ENCODE measurements at places on chromosomes 6 and 20.

DNA sequence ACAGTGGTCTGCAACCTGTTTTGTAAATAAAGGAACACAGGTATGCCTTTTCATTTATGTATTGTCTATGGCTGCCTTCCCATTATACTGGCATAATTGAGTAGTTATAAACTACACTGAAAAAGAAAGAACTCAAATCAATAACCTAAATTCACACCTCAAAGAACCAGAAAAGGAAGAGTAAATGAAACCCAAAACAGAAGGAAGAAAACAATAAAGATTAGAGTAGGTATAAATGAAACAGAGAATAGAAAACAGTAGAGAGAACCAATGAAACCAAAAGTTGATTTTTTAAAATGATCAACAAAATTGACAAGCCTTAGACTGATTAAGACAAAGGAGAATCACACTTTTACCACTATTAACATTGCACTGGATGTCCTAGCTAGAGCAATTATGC lies 34.7 kb downstream of the FAM184A start:
- no peak for DNase-seq

DNA sequence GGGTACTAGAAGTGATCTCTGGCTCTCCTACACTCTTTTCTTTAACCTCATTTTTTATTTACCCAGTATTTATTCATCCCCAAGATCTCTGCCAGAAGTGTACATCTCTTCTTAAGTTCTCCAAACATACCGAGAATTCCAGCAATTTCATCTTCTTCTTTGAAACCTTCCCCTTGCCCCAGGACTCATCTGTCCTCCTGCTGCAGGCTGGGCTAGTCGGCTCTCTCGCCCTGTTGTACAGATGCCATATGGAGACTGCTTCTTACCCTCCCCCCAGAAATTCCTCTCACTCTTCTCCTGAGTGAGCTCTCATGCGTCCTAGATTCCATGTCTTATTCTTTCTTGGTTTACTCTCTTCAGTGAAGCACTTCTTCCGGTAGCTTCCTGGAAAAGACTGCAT lies 21.9 kb upstream of the PNRC1 start:
- DNase-seq, result no peak

GRCh38 chr6:136684466-136684865 lies 107.8 kb downstream of the MAP3K5 start:
- DNase-seq, result no peak

DNA sequence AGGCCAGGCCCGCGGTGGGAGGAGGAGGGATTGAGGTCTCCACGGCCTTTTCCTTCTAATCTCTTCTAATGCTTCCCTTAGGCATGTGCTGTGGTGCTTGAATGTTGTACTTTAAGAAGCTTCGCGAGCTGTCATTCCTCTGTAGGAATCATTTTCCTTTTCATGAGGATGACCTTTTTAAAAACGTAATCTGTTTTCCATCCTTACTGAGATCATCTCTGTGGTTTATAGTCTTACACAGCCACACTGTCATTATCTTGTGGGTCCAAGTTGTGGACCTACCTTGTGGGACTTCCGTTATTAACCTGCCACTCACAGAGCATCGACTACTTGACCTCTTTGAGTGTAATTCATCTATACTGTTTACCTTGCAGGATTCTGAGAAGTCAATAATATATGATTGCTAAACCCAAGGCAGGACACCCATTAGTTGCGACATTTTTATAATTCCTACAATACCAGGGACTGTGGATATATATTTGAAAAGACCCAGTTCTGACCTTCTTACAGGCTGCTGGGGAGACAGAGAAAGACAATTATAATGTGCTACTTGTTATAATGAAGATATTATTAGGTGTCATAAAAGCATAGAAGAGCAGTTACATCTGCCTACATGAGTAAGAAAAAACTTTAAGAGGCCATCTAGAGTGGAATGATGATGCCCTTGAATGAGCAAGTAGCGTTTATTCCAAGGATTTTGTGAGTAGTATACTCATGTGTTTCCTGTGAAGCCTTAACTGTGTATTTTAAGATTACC lies 842 bp downstream of the SLC25A27 start:
- DNase-seq, result no peak

DNA sequence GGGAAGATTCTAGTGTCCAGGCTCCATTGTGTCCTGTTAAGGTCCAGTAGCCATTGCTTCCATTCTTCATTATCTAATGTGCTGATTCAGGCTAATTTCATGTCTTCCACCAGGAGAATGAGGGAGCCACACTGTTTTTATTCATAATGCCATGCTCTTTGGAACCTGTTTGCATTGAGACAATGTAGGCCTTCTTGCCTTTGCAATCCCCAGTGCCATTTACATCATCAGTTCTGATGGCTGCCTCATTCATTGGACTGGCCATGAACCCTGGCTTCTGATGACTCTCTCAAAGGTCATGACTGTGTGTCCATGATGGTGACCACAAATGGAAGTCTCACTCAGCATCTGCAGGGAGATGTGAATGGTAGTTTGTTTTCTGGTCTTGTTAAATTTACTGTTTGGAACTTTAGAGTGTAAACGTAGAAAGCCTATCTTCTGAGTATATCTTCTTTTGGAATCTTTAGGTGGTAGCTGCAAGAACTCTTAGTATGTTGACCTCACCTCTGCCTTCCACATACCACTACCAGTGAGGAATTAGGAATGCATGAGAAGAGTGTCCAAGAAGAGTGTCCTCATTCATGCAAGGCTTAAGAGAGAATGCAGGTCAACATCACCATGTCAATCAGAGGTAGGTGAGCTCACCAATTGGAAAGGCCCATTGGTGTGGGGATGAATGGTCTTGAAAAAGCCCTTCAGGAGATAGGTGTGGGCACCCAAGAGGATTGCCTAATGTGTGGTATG lies 42.9 kb upstream of the ZFP64 start:
- no peak for DNase-seq

GRCh38 chr6:45822246-45822812 lies 193.3 kb downstream of the CLIC5 start:
- DNase-seq, result no peak

DNA sequence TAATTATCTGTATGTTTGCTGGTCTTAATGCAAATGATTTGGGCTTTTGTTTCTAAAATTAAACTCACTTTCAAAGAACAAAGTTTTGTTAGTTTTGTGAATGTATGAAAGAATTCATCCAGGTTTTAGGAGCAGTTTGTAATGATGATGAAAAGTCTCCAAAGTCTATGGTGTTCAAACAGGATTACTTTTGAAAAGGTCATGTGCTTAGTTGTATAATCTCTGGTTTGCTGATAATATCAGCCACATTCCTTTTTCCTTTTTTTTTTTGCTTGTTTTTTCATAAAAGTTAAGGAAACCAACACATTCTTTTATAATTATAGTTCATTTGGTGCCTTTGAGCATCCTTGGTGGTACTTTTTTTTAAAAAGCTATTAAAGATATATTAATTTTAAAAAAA lies 88.9 kb downstream of the RTN4IP1 start:
- no peak for DNase-seq

DNA sequence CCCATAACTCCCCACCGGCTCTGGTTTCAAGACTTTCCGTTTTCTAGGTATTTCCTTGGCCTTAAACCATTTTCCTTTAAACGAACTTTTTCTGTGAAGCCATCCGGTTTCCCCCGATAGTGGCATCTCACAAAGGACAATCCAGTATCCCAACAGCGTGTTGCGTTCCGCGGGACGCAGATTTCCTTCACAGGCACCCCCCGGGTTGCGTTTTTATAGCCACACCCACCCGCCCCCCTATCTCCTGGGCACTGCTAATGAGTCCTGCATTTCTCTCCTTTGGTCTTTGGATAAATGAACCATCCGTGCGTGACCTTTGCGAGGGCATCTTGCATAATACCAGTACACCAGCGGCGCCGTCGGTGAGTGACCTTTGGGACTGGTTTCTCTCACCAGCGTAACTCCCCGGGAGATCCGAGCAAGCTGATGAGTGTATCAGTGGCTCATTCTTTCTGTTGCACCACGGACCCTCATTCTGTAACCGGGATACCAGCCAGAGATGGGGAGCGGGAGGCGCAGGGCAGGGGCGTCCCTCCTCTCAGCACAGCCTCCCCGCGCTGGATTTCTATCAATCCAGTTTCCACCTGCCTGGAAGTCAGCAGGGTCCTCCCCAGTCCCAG lies 586 bp upstream of the NQO2 start:
- DNase-seq, result no peak

DNA sequence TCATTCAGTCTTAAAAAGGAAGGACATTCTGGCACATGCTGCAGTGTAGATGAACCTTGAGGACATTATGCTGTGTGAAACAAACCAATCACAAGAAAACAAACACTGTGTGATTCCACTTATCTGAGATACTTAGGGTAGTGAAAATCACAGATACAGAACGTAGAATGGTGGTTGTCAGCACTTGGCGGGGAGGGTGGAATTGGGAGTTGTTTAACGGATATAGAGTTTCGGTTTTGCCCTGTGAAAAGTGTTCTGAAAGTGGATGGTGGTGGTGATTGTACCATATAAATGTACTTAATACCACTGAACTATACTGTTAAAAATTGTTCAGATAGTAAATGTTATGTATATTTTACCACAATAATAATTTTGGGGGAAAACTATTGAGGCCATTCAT lies 18.4 kb downstream of the KAT14 start:
- no peak for DNase-seq
